ENCODE measurements at places on chromosomes 7 and 10.

DNA sequence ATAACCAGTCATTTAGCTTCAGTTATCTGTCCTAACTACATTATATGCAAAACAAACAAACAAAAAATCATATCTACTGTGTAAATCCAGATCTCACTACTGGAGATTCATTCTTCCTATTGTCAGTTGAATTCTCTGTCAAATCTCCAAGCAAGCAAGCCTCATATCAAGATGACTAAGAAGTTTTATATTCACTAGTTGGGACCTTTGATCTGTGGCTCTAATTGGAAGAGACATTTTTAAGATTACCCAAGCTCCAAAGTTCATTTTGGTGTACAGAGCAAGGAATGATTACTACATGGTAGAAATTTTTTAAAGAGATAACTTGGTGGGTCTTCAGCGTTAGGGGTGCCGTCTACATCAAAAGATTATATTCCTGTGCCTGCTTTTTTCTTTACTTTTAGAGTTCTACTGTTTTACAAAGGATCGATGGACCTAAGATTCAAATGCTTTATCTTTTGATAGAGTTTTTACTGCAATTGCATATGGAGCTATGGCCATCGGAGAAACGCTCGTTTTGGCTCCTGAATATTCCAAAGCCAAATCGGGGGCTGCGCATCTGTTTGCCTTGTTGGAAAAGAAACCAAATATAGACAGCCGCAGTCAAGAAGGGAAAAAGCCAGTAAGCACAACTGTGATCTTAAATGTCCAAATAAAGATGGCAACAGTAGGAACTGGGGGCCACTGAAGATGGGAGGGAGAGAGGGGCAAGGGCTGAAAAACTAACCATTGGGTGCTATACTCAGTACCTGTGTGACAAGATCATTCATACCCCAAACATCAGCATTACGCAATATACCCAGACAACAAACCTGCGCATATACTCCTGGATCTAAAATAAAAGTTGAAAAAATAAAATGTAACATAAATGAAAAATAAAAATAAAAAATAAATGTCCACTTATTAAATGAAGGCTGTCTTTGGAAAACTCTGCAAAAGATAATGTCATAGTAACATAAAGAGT is 47.9 kb downstream of the SP8 start:
- no peak for DNase-seq

DNA sequence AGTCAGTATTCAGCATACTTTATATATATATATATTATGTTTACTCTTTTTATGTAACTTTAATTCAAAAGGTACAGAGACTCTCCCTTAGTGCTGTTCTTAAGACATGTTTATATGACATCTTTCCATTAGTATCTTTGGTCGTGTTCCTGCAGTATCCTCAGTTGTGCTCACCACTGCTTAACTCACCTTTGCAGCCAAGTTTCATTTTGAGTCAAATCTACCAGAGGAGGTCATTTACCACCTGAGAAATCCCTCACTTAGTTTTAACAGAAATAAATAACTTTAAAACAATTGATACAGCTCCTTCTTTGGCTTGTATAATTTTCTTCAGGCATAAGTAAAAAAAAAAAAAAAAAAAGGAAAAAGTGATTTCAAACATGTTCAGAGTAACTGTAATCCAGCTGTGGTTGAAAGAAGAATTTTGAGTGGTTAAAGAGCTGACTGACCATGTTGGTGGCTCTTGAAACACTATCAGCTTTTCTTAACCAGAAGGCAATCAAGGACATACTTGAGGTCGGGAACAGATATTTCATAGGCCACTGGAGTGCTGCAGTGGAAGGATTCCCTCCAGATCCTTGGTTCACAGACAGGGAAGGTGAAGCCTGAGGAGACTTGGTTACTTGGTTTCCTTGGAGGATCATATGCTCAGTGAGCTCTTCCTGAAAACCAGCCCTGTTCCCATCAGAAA is 116.8 kb downstream of the AUTS2 start:
- DNase-seq = no peak

GRCh38 chr7:129832282-129832681 is 120.5 kb downstream of the UBE2H start:
- no peak for DNase-seq

GRCh38 chr10:125064681-125065492 is 95.5 kb downstream of the CTBP2 start:
- DNase-seq = no peak

DNA sequence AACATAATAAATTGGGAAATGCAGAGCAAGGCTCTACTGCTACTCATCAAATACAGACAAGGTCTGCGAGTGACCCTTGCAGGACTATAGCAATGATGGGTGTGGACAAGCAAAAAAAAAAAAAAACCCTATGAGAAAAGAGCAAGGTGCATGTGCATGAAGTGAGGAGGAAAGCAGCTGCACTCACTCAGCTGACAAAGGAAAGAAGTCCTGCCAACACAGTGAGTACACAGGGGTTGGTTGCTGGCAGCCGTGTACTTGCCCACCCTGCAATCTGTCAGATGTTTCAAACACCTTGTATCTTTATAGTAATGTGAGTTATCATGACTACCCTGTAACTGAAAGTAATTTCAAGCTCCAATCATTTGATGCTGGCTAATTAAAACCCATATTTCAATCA is 20.5 kb downstream of the CHCHD3 start:
- no peak for DNase-seq

All from T-helper 2 cell (primary cell).